Activated naive CD8-positive, alpha-beta T cell treated with anti-CD3 and anti-CD28 coated beads, Interleukin-2, amount 10 ng/mL, durations not matched to agents 7 days and 5 days (primary cell): ENCODE measurements at places on chromosomes 12 and 14.
A peak's percentile ranks its signal among the peaks of the same experiment; 100 is the strongest.

DNA sequence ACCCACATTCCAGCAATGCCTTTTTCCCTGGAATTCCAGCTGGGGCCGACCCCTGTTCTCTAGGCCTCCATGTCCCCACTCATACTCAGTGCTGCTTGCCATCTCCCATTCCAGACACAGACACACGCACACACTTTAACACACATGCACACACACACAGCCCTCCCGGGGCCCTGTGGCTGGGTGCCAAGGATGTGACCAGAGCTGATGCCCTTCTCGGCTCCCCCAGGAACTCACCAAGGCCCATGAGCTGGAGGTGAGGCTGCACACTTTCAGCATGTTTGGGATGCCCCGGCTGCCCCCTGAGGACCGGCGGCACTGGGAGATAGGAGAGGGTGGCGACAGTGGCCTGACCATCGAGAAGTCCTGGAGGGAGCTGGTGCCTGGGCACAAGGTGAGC lies 4.3 kb downstream of the PLEKHG6 start:
- peak; percentile 25 for DNase-seq

DNA sequence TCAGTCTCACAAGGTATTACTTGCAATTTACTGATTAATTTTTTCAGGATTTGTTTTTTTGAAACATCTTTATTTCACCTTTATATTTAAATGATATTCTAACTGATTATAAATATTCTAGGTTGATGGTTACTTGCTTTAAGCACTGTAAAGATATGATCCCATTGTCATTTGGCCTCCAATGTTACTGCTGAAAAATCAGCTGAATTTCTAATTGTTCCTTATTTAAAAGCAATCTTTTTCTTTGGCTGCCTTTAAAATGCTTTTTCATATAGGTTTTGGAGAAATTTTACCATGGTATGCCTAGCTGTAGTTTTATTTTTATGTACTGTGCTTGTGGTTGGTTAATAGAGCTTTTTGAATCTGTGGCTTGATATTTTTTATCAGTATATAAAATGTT lies 275.6 kb upstream of the PPFIA2 start:
- DNase-seq: no peak

DNA sequence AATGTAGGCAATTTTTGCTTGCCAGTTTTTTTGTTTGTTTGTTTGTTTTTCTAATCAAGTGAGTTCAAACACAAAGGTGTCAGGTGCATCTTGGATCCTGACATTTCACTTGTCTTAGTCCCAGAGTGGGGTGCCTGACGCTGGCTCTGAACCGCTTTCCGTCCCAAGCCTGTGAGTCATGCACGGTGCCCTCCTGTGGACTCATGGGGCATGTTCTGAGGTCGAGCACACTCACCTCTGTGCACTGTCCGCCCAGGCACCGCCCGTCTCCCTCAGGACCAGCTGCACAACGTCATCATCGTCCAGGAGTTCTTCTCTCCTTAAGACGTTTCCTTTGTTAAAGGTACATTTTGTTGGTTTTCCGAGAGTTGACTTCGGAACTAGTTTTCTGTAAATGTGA lies 98.2 kb downstream of the GLT1D1 start:
- DNase-seq: no peak

GRCh38 chr14:60183741-60184140 lies 18.5 kb upstream of the DHRS7 start:
- no peak for DNase-seq

DNA sequence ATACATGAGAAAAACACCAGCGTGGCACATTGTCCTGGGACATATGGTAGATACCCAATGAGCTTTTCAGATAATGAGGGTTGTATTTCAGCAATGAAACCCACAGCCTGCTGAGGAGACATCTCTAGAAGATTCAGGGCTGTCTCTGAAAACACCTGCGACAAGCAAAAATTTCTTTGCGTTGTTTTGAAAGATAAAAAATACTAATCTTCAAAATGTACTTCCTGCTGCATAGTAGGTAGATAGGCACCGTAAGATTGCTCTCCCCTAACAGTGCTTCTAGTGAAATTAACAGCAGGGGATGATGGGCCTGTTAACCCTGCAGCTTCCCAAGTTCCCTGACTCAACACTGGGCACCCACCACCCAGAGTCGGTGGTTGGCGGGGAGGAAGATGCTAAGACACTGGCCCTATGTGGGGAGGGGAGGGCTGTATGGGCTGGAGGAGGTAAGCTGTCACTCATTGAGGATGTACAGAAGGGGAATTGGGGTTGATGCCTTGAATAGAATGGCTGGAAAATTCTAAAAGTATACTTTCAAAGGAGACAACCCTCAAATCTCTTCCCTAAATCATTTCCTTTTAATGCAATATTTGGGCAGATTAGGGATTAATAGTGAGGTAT lies 20.0 kb downstream of the ZFP36L1 start:
- DNase-seq: no peak

DNA sequence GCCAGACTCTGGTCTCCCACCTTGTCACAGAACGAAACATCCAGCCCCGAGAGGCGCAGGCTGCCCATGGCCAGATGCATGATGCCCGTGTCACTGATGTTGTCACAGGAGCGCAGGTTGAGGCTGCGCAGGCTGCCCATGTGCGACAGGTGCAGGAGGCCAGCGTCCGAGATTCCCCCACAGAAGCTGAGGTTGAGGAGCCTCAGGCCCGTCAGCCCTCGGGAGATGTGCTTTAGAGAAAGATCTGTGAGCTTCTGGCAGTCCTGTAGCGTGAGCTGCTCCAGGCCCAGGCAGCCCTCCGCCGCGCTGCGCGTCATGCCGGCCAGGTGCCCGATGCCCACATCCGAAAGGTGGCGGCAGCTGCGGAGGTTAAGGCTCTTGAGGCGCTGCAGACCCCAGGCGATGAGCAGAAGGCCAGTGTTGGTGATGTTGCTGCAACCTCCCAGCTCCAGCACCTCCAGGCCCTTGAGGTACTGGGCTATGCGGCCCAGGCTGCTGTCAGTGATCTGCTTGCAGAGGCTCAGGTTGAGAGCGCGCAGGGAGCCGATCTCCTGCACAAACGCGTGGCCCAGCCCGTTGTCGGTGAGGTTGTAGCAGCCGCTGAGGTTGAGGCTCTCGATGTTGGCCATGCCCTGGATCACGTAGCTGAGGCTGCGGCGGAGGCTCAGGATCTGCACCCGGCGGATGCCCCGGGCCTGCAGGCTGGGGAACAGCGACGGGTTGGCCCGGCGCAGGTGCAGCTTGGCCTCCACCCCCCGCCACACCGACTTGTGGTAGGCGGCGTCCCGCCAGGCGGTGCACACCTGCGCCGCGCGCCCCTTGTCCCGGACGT lies 991 bp downstream of the FBXL14 start:
- peak; percentile 78 for DNase-seq

GRCh38 chr14:91297081-91297711 lies 52.7 kb upstream of the GPR68 start:
- no peak for DNase-seq

DNA sequence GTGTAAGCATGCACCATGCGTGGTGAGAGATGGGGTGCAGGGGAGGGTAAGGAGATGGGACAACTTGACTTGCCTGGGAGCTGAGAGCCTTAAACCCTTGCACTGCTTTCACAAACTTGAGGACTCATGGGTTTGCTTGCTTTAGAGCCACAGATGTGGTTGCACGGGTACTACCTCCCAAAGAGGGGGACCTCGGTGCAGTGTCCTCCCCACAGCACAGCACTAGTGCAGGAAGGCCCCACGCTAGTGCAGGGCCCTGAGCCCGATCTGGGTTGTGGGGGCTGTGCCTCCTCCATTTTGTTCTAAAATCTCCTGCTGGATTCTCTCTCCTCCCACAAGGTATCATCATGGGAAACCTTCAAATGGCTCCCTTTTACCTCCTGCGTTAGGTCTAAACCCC lies 11.2 kb downstream of the KRT72 start:
- no peak for DNase-seq

GRCh38 chr12:131620520-131620919 lies 90.4 kb upstream of the SFSWAP start:
- no peak for DNase-seq

- DNase-seq: no peak
These were observed 424.5 kb downstream of the VRK1 start for GRCh38 chr14:97221572-97222285.

DNA sequence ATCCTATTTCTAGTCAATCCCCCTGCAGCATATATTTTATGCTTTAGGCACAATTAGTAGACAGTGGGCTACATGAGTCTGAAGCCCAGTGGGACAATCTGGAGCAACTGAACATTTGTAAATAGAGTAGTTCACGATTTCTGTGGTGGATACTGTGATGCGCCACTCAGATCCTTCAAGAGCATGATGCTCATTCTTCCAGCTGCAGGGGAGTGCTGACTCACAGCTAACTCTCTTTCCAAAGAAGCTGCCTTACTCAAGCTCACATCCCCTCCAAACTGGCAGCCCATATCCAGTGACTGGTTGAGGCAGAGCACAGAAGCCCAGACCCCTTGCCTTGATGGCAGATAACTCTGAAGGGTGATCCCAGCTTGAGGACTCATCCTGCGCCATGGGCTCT lies 224.2 kb upstream of the EEA1 start:
- no peak for DNase-seq

DNA sequence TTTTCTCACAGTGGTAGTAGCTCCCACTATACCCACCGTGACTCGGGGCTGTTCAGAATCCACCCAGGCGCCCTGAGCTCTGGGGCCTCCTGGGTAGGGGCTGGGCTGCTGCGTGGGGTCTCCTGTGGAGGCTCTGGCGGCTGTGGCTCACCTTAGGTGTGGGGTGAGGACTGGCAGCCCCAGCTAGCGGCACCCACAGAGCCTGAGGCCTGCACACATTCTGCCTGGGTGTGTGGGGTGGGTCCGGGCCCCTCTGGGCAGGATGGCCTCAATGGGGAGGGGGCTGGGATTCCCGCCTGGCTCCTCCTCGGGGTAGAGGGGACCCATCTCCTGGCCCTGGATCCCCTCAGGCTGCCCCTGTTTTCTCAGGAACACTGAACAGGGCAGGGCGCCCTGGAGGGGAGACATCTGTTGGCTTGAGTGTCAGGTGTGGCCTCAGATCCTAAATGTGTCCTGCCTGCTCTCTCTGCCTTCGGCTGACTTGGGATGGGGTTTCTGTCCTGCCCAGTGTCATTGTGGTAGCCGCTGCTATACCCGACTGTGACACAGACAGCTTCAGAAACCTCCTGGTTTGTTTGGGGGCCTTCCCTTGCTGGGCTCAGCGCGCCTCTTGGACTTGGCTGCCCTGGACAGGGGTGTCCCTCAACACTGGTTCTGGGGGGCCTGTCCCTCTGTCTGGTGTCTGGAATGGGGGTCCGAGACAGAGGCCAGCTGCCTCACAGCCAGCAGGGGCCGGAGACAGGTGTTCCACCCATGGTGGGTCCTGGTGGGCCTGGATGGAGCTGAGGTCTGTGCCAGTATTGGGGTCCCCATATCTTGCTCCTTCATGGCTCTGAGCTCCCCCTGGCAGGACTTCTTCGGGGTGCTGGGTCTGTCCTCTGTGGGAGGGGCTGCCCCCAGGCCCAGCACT lies 354.9 kb downstream of the TMEM121 start:
- peak; percentile 29 for DNase-seq

GRCh38 chr12:72189266-72189665 lies 82.9 kb upstream of the TRHDE start:
- DNase-seq: no peak

DNA sequence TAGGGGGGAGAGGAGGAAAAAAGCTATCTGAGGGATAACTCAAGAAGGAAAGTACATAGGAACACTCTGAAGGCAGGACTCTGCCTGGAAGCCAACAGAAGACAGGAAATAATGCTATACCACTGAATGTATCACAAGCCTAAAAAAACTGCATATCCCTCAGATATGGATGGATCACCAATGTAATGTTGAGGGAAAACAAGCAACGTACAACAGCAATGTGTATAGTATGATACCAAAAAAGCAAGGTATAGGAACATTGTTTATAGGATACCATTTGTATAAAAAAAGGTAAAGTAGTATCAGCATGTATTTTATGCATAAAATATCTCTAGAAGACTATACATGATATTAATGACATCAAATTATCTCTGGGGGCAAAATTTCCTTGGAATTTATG lies 3.4 kb downstream of the GLS2 start:
- DNase-seq: no peak

DNA sequence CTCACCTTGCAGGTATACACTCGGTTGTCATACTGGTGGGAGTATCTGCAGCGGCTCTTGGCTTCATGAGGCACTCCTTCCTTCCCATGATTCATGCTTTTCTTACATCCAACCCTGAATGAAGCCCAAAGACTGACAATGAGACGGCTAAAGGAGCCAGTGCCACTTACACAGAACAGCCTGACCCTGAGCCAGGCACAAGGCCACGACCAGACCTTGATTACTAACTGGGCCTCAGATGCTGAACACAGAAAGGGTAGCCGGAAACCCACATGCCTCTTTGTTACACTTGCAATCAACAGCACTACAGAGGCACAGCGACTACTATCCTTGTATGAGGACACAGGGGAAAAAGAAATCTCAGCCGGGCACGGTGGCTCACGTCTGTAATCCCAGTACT lies 48.0 kb downstream of the ZFYVE1 start:
- no peak for DNase-seq

- DNase-seq: no peak
These were observed 101.2 kb upstream of the SLC38A2 start for GRCh38 chr12:46473634-46474329.

DNA sequence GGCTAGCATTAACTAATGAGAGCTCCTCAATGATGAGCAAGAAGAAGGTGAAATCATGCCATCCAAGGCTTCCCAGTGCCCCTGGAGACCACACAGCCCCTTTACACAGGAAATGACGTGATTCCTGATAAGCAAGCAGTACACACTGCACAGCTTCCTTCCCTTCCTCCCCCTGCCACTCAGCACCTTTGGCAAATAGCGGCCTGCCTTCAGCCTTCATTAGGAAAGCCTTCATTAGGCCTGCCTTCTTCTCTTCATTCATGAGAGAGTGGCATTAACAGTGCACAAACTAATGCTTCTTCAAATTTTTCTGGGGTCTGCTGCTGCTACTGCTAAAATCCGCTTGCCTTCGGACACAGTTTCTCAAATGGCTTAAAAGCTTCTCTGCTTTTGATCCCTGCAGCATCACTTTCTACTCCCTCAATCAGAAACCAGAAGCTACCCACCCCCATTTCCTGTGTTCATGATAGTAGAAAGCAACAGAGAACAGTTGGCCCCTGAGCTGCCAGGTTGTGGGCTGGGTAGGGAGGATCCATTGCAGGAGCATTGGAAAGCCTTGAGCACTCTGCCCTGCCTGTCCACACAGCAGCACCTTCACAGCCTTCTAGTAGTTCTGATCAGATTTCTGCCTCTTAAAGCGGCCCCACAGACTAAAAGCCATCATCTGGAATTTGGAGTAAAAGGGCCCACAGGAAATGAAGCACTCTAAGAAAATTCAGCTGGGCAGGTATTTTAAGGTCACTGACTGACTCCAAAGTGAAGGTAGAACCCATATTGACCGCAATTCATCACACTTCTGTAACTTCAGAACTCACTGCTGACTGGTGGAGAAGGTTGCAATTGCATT lies 103.8 kb upstream of the ETV6 start:
- peak; percentile 70 for DNase-seq

DNA sequence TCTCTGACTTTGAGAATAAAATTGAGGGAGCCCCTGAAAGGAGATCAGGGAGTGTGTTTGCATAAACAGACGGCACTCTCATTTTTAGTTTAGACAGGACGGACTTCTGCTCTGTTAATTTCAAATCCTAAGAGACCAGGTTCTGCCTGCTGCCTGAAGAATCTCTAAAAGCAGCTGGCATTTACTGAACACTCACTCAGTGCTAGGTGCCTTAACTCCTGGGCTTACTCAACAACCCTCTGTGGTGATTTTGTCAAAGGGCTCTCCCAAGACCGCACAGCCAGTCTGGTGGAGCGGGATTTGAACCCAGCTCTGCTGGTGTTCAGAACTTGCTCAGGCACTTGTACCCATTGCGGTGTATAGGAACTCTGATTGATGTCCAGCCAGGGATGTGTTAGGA lies 2.2 kb downstream of the ORAI1 start:
- no peak for DNase-seq

- no peak for DNase-seq
These were observed 109.4 kb upstream of the HIF1A start for GRCh38 chr14:61585598-61586543.
